ENCODE measurements at places on chromosomes 1 and 21.

DNA sequence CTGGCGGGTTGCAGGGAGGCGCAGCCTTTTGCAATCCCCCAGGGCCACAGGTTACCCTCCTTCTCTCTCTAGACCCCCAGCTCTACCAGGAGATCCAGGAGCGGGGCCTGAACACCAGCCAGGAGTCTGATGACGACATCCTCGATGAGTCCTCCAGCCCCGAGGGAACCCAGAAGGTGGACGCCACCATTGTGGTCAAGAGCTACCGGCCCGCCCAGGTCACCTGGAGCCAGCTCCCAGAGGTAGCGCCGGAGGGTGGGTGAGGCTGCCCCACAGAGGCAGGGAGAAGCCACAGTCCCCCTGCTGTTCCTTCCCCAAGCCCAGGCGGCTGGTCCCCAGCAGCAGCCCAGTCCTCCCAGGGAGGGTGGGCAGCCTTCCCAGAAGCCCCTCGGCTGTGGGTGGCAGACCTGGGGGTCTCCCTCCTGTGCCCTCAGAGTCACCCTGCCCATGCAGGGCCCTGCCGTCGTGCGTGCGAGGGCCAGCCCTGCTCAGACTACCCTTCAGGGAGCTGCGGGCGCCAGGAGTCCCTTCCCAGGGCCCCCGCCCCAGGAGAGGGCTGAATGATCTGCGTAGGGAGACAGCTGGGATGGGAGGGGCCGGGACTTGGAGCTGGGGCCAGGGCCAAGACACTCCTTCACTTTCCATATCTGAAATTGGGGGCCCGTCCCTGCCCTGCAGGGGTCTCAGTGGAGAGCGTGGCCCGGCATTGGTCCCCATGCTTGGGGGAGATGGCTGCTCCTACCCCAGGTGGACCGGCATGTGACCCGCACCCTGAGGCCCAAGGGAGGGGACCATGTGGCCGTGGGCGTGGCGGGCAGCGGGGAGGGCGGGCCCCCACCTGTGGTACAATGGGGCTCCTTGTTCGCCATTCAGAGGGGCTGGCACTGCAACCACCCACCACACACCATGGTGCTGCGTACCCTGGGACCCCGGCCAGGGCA is 12.9 kb downstream of the ARHGEF16 start:
- no peak for DNase-seq

- DNase-seq: no peak
Measured at GRCh38 chr1:61120246-61120840, 38.0 kb downstream of the NFIA start.

GRCh38 chr1:151060657-151061421 is 642 bp downstream of the MLLT11 start:
- no peak for DNase-seq

DNA sequence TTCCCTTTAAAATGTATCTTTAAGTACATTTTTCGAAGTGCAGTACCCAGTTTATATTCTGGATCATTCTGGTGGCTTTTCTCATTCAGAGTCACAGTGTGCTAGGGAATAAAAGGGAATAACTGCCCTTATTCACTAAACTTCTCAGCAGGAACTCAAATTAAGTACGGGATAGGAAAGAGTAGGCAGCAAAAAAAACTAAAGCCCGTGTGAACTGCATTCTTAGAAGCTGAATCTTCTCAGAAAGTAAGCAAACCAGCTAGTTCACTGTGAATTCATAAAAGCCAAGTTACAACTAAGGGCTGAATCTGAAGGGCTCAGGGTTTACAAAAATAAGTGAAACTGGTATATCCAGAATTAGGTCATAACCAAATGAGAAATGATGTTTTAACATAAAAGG is 22.0 kb downstream of the PRPF38A start:
- no peak for DNase-seq

DNA sequence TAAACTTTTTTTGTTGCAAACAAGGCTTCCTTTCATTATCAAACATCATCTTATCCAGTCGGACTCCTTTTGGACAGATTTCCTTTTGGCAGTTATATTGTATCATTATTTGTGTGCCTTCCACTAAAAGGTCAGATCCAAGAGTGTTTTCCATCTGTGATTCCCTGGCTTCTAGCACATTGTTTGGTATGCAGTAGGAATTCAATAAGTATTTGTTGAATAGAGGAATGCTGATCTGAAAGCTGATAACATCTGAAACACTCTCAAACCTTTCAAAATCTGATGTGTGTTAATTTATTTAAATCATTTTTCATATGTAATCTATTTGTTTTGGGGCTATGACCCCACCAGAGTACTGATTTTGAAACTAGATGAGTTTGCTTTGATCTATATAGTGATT is 39.0 kb downstream of the NDC1 start:
- DNase-seq: no peak

- DNase-seq: peak; percentile 77
Measured at GRCh38 chr1:205493241-205494085, 11.0 kb upstream of the CDK18 start.

- DNase-seq: no peak
Measured at GRCh38 chr21:14744368-14744767, 198.3 kb upstream of the SAMSN1 start.

DNA sequence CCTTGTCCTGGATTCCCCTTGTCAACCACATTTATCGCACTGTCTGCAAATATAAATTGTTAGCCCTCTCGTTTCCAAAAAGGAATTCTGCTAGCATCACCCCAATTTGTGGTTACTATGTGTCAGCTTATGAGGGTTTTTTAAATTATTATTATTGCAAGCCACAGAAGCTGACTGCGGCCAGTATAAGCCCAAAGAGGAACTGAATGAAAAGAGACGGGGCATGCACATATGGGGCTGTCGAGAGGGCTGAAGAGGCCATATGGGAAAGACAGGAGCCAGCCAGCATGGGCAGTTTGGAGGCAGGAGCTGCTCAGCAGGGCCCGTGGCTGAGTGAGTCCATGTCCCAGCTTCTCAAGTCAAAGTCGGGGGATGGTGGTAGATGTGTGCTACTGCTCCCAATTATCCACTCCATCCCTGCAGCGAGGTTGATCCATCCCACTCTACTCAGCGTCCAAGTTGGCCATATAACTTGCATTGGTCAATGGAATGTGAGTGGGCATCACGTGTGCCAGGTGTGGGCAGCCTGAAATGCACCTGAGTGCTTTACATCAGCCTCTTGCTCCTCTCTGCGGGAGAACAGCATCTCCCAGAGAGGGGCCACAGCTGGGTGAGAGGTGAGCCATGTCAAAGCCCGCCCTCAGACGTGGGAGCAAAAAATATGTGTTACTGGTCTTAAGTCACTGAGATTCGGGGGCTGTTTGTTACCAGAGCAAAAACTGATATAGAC is 37.6 kb upstream of the LDLRAP1 start:
- no peak for DNase-seq

All from fibroblast of mammary gland (primary cell).